ENCODE measurements at places on chromosomes 6 and 20. TPM values are rescaled to one million over a fixed set of nuclear protein-coding genes. Genes with fewer than 3 reads are reported as not detected.

GRCh38 chr6:81896525-81897503 lies 144.3 kb upstream of the TENT5A start:
- DNase-seq, result no peak

GRCh38 chr20:1477896-1478490 lies 11.3 kb upstream of the NSFL1C start:
- no peak for DNase-seq

- DNase-seq, result no peak
Measured at GRCh38 chr20:63831993-63832686, 1.1 kb upstream of the ZBTB46 start.

GRCh38 chr6:159169557-159170332 lies 545 bp downstream of the FNDC1 start:
- peak; percentile 16 for DNase-seq

DNA sequence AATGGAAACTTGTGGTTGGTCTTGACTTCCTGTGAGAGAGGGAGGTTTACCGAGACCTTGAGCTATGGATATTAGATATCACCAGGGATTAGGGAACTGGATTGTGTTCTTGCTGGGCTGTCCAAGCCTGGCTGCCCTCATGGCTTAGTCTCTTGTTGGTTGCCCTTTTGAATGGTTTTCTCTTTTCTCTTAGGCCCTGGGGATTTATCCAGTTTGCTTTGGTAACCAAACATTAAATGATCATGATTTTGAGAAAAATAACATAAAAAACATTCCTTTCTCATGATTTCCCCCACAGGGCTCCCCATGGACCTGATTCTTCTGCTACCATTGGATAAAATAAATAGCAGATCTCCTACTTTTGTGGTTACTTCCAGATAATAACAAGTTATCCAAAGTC lies 306.4 kb upstream of the RNF217 start:
- no peak for DNase-seq

DNA sequence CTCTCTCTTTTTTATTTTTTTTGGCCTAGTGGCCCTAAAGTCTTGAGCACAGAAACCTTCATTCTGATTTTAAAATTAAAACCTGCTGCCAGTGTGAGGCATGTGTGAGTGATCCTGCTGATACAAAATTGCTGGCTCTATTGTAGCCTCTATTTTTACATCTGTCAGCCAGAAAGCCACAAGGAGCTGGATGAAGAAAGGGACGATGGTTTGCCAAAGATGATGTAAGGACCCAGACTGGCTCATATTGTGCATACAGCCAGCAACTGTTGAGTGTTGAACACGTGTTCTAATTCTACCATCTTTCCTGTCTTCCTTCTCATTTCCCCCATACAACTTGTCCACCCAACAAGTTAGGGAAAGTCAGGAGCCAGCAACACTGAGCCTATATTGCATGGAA lies 40.8 kb upstream of the ATXN1 start:
- DNase-seq, result no peak

DNA sequence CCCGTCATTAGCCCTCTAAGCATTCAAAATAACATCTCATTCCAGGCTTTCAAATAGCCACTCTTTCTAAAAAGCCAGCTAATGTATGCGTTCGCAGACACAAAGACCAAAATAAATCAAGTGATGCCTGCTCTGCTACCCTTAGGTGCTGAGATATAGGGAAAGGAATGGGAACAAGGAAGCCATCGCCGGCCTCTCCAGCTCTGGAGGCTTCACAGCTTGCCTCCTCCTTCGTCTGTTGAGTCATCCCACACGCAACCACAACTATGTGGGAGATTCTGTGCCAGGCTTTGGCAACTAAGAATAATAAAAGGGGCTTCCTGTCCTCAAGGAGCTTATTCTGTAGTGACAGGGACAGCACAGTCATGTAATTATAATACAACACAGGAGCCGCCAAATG lies 27.3 kb upstream of the SLC22A23 start:
- DNase-seq, result no peak

DNA sequence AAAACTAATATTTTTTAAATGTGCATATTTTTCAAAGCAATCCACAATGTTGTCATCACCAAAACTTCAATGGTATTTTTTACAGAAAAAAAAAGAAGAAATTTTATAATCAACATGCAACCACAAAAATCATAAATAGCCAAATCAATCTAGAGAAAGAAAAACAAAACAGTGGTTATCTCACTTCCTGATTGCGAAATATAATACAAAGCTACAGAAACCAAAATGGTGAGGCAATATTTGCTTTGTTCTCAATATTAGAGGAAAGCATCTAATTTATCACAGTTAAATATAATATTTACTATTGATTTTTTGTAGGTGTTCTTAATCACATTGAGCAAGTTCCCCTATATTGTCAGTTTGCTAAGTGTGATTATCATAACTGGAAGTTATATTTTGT lies 720.7 kb upstream of the ADGRB3 start:
- DNase-seq, result no peak

- no peak for DNase-seq
Measured at GRCh38 chr20:13068336-13068735, 59.6 kb downstream of the SPTLC3 start.

- no peak for DNase-seq
Measured at GRCh38 chr6:47256361-47256760, 53.3 kb downstream of the TNFRSF21 start.

DNA sequence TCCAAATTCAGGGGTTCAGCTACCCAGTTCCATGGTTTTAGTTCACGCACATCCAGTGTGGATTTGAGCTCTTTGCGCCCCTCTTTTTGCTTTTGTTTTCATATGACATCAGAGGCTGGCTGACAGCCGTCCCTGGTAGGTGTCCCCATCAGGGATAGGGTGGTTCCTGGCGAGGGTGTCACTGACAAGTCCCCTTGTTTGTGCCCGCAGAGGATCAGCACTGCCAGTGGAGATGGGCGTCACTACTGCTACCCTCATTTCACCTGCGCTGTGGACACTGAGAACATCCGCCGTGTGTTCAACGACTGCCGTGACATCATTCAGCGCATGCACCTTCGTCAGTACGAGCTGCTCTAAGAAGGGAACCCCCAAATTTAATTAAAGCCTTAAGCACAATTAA lies 58.0 kb downstream of the GNAS start:
- DNase-seq, result no peak

DNA sequence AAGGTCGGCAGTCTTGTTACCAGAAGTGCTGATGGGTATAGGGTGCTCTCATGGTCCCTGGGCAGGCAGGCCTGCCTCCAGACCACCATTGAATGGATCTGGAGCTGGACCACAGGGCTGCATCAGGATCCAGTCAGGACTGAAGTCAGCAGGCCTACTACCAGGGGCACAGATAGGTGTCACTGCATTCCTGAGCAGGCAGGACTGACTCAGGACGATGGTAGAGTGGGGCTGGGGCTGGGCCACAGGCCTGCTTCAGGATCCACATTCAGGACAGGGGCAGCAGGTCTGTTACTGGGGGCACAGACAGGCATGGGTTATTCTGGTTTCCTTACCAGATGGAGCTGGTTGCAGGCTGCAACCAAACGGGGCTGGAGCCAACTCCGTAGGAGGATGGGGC lies 51.4 kb upstream of the MAP3K4 start:
- no peak for DNase-seq

GRCh38 chr20:23105193-23105592 lies 19.1 kb upstream of the CD93 start:
- DNase-seq, result no peak

DNA sequence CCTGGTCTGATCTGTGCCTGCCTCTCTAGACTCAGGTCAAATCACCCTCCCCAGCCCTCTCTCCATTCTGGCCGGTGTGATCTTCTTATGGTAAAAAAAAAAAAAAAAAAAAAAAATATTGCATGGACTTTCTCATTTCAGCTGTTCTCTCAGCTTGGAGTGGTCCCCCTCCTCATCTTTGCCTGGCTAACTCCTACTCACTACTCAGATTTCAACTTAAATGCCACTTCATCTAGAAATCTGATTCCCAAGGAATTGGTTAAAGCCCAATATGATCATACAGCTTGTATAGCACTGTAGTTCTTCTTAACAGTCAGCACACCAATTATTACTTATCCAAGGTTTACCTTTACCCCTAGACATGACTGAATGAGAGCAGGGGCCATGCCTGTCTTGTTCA lies 105.9 kb upstream of the CARMIL1 start:
- no peak for DNase-seq

DNA sequence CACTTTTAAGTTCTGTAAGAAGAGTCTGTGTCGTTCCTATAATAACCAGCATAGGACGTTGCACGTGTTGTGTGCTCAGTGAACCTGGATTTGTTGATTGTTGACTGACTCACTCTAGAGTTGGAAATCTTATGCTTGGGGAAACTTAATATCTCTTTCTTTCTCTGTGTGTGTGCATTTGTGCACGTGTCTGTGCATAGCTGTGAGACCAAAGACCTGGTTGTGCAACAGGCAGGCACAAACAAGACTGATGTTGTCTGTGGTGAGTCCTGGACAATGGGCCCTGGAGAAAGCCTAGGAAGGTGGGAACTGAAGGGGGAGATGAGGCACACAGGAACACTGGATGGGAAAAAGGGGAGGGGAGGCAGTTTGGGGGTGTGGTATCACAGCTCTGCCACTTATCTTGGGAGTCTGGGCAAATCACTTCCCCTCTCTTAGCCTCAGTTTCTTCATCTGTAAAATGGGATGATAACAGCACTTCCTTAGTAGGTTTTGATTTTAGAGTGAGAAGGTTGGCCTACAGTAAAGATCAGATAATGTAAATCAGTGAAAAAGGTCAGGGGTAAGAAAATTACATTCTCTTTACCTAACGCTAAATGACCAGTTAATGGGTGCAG lies 8.4 kb downstream of the CD40 start:
- no peak for DNase-seq

DNA sequence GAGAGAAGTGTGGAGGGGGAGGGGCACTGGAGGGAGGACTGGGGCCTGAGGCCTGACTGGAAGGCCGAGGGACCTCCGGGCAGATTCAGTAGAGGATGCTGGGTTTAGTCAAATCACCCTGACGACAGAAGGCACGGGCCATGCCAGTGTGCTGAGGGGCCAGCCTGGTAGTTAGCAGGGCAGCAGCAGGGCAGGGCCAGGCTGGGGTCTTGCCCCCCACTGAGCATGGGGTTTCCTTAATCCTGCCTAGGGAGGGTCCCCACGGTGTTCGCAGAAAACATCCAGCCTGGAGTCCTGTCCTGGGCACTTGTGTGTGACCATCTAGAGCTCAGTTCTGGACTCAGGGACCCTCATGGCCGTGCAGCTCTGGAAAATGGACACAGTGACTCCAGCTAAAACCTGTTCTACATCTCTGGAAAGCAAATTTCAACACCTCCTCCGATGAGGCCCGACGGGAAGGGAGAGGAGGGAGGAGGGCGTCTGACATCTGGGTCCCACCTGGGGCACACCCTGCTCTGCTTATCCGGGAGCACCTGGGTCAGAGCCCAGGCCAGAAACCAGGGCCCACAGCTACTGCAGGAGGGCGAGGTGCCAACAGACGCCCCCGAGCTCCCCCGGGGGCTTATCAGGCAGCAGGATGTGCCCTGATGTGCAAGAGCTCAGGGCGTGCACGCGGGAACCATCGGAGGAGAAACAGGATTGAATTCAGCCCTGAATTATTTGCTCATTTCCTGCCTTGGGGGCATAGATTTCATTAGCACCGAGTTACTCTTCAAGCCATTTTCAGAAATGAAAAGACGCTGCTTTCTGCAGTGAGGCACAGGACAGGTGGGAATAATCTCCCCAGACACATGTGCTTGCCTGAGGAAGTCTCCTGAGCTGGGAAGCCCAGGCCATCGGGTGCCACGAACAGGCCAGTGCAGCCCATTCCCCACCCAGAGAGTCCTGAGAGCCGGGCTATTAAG lies 78.0 kb upstream of the MPC1 start:
- no peak for DNase-seq

DNA sequence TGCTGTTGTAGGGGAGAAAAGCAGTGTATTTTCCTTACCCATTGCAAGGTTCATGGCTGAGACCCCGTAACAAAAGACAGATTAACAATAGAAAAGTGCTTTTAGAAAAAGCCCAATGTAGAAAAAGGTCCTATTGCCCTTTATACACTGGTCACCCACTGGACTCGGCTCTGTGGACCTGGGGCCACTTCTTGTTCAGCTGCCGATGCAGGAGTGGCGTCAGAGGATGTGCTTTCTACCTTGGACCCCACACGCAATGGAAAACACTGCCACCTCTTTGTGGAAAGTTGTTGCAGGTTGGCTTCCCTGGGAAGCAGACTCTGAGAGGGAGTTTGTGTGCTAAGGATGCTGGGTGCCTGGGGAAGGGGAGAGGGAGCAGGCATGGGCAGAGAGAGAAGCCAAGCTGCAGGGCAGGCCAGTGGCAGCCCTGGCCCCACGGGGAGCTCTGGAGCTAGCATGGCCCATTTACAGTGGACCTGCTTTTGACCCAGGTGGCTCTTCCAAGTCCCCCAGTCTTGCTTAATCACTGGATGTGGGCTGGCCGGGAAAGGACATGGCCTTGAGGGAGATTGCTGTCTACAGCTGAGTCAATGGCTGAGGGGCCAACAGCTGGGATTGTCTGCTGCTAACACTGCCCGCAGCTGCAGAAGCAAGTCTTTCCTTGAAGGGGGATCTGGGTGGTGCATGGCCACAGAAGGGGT lies 142.9 kb downstream of the CDC5L start:
- no peak for DNase-seq

DNA sequence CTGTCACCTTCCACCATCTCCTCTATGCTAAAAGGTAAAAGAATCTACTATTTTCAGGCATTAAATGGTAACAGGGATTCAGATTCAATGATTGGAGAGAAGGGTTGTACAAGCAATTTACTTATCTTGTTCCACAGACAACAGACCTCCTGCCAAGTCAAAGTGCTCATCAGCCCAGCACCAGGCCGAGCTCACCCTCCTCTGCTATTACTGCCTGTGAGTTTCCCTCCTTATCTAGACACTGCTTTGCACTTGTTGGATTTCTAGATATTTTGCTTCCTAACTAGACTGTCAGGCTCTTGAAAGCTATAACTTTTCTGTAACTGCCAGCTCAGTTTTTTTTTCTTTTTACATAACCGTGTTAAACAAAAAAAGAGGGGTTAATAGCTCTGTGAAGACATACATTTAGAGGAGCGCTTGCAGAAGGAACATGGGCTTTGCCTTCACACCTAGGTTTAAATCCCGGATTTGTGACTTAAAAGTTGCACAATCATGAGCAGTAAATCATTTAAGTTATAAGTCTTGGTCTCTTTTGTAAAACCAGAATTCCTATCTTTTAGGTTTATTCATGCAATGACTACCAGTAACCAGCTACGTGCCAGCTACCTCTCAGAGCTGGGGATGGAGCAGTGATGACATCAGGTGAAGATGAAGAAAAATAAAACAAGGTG lies 1.1 kb upstream of the FAM162B start:
- DNase-seq, result no peak

- peak; percentile 69 for DNase-seq
Measured at GRCh38 chr20:51542571-51543421, at the start of gene NFATC2. Gene NFATC2 (minus strand): TSS chr20:51542719. CDS start chr20:51542499, 220 bp downstream.

Gene SLA2
- 19.4 TPM for total RNA-seq

Gene CLPSL1
- not detected for total RNA-seq

Gene REM1
- total RNA-seq, result 0.27 TPM

Gene MUC22
- total RNA-seq, result not detected

Gene TRIM10
- under 0.01 TPM for total RNA-seq

Gene ECT2L
- not detected for total RNA-seq

Gene SUMO4
- 4.3 TPM for total RNA-seq

Gene HIVEP2
- 12.4 TPM for total RNA-seq

Gene EBF4
- total RNA-seq, result 6.2 TPM
